Liver (tissue), 10 donors: ENCODE measurements at places on chromosomes 4 and X. TPM values are rescaled to one million over a fixed set of nuclear protein-coding genes. Genes with fewer than 3 reads are reported as not detected.

Gene ARL9
- total RNA-seq: 0.61 TPM

DNA sequence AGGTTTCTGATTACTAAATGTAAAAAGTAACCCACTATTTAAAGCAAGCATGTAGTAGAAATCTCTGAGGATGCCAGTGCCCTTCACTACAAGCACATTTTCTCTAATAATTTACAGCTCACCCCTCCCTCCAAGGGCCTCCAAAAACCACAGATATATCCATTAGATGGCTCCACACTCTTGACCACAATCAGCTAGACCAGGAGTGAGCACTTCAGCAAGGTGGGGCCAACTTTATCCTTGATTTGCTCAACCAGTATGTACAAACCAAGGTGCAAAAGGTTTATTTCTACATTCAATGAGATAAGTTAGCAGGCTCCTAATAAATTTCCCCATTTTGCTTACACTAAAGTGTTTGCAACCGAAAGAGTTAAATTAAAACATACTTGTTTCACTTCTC is 35.8 kb downstream of the RFC1 start:
- DNase-seq: no peak
- peaks cover 11% of the 10 kb centered on the region for H3K4me1 ChIP-seq
- no peak overlapping the region for H3K27ac ChIP-seq
- no peak overlapping the region for H3K4me3 ChIP-seq

Gene IL13RA1
- 31.2 TPM for total RNA-seq

GRCh38 chr4:65217179-65217578 is 453.1 kb downstream of the EPHA5 start:
- H3K4me1 ChIP-seq: no peaks in the 10 kb centered on the region
- DNase-seq: no peak
- no peak overlapping the region for H3K4me3 ChIP-seq
- H3K36me3 ChIP-seq: no peaks in the 10 kb centered on the region
- H3K27ac ChIP-seq: no peak overlapping the region

Gene CLDN34
- total RNA-seq: not detected

Gene RHOH
- total RNA-seq: 2.3 TPM

GRCh38 chr4:145843148-145843547 is 95.5 kb downstream of the ZNF827 start:
- DNase-seq: no peak
- H3K27ac ChIP-seq: no peak overlapping the region
- no peaks in the 10 kb centered on the region for H3K27me3 ChIP-seq
- H3K4me3 ChIP-seq: no peak overlapping the region
- H3K4me1 ChIP-seq: no peaks in the 10 kb centered on the region
- H3K36me3 ChIP-seq: no peaks in the 10 kb centered on the region

DNA sequence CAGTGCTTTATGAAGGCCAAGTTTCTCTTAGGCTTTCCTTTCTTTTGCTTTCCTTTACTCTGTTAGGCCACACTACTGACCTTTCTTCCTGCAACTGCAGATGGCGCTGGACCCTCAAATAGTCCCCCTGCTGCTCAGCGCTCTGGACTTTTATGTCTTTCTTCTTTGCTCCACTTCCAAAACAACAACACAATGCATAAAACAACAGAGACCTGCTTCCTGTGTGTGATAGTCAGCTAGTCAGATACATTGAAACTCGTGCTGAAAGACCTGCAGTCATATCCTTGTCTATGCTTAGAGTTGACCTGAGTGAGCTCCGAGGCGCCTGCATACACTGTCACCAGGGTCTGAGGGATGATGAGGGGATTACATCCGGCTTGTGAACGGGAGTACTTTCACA is 108.9 kb upstream of the TEX13D start:
- H3K4me1 ChIP-seq: no peaks in the 10 kb centered on the region
- H3K27me3 ChIP-seq: no peaks in the 10 kb centered on the region
- no peak overlapping the region for H3K4me3 ChIP-seq
- H3K36me3 ChIP-seq: no peaks in the 10 kb centered on the region

DNA sequence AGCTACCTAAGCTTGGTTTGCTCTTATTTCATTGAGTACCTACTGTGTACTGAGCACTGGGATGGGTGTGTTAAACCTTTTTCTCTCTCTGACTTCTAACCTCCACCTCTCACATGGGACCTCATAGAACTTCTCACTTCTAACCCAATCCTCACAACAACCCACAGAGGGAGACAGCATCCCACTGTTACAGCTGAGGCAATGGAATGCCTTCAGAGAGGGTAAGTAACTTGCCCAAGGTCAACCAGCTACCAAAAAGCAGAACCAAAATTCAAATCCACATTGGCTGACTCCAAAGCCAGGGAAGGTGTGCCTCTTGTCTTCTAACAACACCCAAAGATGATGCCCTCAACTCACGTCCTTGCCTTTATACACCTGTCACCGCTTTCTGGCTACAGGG is 5.4 kb downstream of the SEL1L3 start:
- H3K4me1 ChIP-seq: peaks cover 13% of the 10 kb centered on the region
- no peaks in the 10 kb centered on the region for H3K27me3 ChIP-seq
- H3K27ac ChIP-seq: no peak overlapping the region
- DNase-seq: no peak
- H3K4me3 ChIP-seq: no peak overlapping the region

DNA sequence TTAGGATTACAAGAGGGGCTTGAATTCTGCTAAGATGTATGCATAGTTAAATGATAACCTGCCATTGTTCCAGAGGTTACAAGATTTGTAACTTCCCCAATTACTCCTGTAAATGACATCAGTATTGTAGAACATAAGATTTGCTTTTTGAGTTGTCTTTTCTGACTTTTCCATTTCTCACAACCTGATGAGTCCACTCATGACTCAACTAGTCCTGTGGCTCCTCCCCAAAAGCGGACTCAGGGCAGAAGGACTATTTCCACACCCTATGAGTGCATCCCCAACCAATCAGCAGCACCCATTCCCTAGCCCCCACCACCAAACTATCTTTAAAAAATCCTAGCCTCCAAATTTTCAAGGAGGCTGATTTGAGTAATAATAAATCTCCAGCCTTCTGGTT is 54.7 kb downstream of the HOPX start:
- H3K27ac ChIP-seq: no peak overlapping the region
- H3K4me3 ChIP-seq: no peak overlapping the region
- no peak for DNase-seq
- no peaks in the 10 kb centered on the region for H3K4me1 ChIP-seq
- no peaks in the 10 kb centered on the region for H3K27me3 ChIP-seq

DNA sequence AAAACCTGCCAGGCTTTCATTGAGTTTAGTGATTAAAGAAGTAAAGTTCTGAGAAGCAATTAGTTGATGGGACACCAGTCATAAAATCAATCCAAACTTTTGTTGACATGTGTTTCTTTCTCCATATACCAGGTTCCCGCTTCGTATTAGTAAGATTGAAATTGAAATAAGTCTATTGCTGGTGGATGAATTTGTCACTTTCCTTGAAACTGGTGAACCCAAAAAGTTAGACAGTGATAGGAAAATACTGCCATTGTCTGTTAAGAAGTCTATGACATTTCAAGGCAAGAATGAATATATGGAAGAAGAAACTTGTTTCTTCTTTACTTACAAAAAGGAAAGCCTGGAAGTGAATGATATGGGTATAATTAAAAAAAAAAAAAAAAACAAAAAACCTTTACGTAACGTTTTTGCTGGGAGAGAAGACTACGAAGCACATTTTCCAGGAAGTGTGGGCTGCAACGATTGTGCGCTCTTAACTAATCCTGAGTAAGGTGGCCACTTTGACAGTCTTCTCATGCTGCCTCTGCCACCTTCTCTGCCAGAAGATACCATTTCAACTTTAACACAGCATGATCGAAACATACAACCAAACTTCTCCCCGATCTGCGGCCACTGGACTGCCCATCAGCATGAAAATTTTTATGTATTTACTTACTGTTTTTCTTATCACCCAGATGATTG is at the start of gene CD40LG:
CD40LG (plus strand) TSS at position 482 of the 684 bp plus-strand sequence; CDS start at position 573, 91 bp downstream.
- no peak within 1 kb of the TSS for H3K4me3 ChIP-seq
- no peaks in the 10 kb centered on the region for H3K4me1 ChIP-seq
- no peak within 1 kb of the TSS for H3K27ac ChIP-seq
- no peaks in the 10 kb centered on the region for H3K36me3 ChIP-seq

- H3K27ac ChIP-seq: no peak overlapping the region
- no peaks in the 10 kb centered on the region for H3K27me3 ChIP-seq
- no peak for DNase-seq
These were observed 56.4 kb downstream of the RWDD4 start for GRCh38 chr4:183602557-183603027.

Gene PDLIM3
- 8.8 TPM for total RNA-seq

GRCh38 chr4:55442541-55442940 is 46.8 kb downstream of the TMEM165 start:
- no peak overlapping the region for H3K27ac ChIP-seq
- no peaks in the 10 kb centered on the region for H3K27me3 ChIP-seq
- no peak overlapping the region for H3K4me3 ChIP-seq

DNA sequence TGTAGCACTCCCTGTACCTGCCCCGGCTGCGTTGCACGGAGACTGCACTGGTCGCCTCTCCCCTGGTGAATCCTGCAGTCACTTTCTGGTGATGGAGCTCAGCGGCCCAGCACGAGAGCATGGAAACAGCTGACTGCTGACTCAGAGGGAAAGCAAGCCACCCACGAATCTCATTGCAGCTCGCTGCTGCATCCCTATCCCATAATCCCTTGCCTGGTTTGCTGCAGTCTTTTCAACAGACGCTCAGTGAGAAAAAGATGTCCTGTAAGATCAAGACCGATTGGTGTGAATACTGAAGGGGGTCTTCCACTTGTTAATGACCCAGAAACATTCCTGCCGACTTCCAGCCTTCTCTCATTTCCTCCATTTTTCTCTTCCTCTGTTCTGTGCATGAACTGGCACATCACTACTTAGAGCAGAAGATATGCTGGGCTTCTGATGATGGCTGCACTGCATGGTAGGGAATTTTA is 52.9 kb downstream of the TRIM2 start:
- no peak overlapping the region for H3K4me3 ChIP-seq
- H3K27ac ChIP-seq: no peak overlapping the region
- no peaks in the 10 kb centered on the region for H3K36me3 ChIP-seq
- no peaks in the 10 kb centered on the region for H3K27me3 ChIP-seq
- no peaks in the 10 kb centered on the region for H3K4me1 ChIP-seq
- no peak for DNase-seq

Gene PI4K2B
- 20.6 TPM for total RNA-seq

DNA sequence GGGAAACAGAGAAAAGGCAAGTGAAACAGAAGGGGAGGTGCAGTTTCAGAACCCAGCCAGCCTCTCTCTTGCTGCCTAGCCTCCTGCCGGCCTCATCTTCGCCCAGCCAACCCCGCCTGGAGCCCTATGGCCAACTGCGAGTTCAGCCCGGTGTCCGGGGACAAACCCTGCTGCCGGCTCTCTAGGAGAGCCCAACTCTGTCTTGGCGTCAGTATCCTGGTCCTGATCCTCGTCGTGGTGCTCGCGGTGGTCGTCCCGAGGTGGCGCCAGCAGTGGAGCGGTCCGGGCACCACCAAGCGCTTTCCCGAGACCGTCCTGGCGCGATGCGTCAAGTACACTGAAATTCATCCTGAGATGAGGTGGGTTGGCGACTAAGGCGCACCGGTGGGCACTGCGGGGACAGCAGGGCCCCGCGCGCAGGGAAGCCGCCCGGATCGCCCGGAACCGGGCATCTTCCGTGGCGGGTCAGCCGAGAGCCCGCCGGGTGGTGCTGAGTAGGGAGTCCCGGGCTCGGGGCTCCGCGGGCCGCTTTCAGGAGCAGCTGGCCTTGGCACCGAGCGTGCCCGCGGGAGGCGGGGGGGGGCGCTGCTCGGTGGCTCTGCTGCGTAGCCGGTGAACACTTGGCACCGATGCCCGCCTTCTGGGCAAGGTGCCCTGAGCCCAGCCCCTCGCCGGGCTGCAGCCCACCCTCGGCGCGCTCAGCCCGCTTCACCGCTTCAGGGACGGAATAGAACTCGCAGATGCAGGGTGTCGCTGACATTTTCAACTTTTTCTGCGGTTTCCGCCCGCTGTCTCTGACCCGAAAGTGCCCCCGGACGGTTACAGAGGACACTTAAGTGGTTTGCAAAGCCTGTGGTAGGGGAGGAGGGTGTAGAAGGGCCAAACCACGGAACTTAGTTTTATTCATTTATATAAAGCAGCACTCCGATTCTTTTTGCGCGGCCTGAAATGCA is at the start of gene CD38:
CD38 (plus strand) TSS at position 40 of the 953 bp plus-strand sequence; CDS start at position 127, 87 bp downstream.
- no peaks in the 10 kb centered on the region for H3K4me1 ChIP-seq
- H3K4me3 ChIP-seq: peak within 1 kb of the TSS; percentile 79
- no peaks in the 10 kb centered on the region for H3K36me3 ChIP-seq
- no peaks in the 10 kb centered on the region for H3K27me3 ChIP-seq
- peak; percentile 40 for DNase-seq
- H3K27ac ChIP-seq: peak within 1 kb of the TSS; percentile 79

Gene MAGEB17
- total RNA-seq: not detected

GRCh38 chr4:98794565-98795205 is 134.2 kb downstream of the EIF4E start:
- no peaks in the 10 kb centered on the region for H3K36me3 ChIP-seq
- no peaks in the 10 kb centered on the region for H3K4me1 ChIP-seq
- H3K27me3 ChIP-seq: no peaks in the 10 kb centered on the region
- no peak for DNase-seq
- H3K27ac ChIP-seq: no peak overlapping the region

- H3K4me3 ChIP-seq: no peak overlapping the region
- H3K4me1 ChIP-seq: no peaks in the 10 kb centered on the region
- no peak for DNase-seq
- H3K36me3 ChIP-seq: no peaks in the 10 kb centered on the region
- H3K27me3 ChIP-seq: no peaks in the 10 kb centered on the region
- no peak overlapping the region for H3K27ac ChIP-seq
These were observed 69.2 kb upstream of the GRID2 start for GRCh38 chr4:92234393-92235176.
